ENCODE measurements at places on chromosomes 6 and 20.

DNA sequence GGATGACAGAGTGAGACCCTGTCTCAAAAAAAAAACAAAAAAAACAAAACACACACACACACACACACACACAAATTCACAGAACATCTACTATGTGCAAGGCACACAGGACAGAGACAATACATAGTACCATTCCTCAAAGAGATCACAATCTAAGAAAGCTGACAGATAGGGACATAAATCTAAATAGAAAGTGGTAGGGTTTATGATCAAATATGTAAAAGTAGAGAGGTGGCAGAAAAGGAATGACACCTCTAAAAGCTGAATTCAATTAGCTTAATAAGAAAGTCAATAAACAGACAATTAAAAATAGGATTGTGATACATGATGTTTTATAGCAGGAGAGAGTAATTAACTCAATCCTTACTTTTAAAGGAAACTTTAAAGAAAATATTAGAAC lies 41.5 kb downstream of the USP45 start:
- no peak for DNase-seq

DNA sequence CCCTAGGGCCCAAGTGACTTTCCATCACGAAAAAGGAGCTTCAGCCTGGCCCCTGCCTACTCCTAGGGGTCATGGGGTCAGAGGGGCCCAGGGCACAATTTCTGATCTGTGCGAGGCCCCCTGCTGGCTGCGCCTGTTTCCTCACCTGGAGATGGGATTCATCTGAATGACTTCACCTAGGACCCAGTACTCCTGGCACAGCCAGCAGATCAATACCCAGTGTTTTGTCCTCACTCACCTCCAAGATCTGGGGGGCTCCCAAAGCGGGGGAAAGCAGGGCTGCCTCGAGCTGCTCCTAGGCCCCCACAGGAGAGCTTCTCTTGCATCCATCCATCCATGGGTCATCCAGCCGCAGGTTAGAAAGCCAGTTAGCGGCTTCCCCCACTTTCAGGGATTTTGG lies 33.8 kb downstream of the CD40 start:
- DNase-seq = no peak

DNA sequence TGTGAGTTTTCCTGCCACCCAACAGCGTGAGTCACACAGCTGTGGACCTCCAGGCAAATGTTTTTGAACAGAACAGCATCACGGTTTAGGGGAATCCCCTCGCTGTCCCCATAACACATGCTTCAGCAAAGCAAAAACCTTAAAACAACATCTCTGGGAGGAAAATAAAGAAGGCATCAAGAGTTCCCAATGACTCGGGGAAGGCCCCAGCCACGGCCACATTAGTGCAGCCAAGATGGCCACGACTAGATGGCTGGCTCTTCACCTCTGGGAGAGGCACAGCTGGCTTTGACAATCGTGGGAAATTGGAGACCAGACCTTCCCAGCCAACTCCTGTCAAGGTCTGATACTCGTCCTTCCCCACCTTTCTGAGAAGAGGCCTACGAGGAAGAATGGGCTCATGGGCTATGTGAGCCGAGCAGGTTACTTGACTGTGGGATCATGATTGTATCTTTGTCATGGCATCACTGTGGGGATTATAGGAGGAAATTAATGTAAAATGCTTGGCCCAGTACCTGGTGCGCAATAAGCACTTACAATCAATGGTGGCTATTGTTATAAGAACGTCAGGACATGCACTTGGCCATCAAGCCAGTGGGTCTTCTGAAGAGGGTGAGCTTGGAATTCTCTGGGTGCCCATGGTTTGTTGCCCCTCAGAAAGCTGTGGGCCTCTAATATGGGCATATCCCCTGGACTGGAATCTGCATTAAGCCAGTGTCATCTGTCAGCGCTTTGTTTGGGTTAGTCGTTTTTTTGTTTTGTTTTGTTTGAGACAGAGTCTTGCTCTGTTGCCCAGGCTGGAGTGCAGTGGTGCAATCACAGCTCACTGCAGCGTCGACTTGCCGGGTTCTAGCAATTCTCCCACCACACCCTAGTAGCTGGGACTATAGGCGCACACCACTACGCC lies 43.6 kb downstream of the FGD2 start:
- DNase-seq = peak; percentile 76

- no peak for DNase-seq
Observed at GRCh38 chr6:34239893-34240292, 3.2 kb downstream of the HMGA1 start.

DNA sequence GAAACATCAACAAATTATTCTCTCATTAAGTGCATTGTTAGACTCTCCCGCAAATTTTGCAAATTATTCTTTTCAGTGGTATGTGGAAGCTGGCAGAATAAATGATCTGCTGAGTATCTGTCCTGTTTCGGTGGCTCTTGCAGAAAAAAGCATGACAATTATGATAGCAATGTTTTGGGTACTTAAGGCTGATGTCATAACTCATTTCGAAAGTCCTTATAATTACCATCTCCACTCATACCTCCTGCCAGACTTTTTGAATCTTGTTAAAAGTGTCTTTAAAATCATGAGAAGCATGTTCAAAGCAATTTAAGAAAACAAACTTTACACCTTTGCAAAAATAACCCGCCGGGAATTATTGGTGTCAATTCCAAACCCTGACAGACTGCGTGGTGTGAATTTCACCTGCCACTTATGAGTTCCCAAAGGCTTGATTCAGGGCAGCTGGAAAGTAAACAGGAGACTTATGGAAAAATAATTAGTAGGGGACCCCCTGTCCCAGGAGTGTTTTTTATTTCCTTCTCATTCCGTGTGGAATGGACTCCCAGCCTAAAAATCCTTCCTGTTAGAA lies 87.6 kb upstream of the E2F3 start:
- DNase-seq = no peak

GRCh38 chr6:186340-186965 lies 105.8 kb upstream of the DUSP22 start:
- DNase-seq = no peak

- no peak for DNase-seq
Observed at GRCh38 chr6:96775727-96776400, 61.4 kb downstream of the GPR63 start.

DNA sequence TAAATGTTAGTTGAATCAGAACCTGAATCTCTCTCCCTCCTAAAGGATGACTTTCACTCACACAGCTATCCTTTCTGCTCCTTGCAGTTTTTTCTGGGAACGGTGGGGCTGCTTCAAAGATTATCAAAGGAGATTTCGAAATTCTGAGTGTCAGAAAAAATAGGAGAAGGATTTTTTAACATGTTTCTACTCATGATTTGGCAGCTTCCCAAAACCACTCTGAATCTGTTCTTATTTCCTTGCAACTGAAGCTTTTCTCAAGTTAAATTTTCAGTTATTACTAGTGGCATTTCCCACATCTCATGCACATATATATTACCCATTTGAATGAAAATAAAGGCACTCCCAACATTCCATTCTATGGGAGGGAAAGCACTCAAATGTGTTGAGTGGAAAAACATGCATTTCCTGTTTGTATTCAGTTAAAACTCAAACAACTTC lies 123.6 kb downstream of the LCA5 start:
- DNase-seq = no peak

- DNase-seq = no peak
Observed at GRCh38 chr6:56695702-56696101, 53.0 kb upstream of the DST start.

GRCh38 chr6:18392346-18392877 lies 5.3 kb downstream of the RNF144B start:
- no peak for DNase-seq

DNA sequence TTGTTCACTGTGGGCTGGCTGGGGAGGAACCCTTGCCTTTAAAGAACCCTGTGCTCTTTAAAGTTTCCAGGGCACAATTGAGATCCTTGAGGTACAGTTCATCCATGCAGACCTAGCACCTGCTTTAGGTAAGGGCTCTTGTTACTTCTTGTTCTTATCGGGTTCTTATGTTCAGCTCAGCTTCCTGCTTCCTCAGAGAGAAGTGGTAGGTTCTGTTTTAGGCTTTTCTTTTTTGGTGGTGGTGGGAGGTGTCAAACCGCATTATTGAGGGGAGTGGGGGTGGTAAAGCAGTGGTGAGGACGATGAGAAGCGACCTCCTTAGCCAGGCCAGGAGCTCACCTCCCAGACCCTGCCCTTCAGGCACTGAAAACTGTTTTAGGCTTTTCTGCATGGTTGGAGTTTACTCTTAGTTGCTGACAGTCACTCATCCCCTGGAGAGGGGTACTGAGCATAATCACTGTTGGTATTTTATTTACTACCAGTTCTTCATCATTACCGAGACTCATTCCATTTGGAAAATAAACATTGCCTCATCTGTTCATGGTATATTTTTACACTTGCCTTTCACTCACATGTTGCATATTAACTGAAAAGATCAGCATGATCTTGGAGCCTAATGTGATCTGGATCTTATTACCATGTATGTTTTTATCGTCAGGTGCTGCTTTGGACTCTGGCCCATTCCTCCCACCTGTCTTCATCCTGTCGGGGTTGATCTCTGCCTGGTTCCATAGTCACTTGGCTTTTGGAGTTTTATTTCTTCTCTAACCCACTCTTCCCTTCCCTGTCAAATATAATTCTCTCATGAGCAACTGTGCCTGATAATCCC lies 35.4 kb downstream of the SLC16A10 start:
- no peak for DNase-seq

GRCh38 chr20:44494266-44494665 lies 18.6 kb downstream of the TTPAL start:
- DNase-seq = peak; percentile 53

DNA sequence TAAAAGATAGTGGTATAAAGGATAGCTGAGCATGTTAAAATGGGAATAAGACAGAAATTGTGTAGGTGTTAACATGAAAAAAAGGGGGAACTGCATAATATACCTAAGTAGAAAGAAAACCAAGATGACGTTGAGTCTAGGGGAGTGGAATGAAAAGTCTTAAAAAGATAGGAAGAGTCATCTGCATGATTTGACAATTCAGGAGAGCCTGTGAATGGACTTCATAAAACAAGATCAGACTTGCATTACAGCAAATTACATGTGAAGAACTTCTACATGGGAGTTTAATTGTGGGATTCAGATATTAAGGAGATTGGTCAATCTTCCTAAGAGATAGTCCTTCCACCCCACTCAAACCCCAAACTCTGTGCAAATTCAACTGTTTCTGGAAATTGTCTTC lies 85.5 kb downstream of the WASF1 start:
- DNase-seq = no peak

GRCh38 chr6:21998582-21998981 lies 298.3 kb downstream of the PRL start:
- DNase-seq = no peak

DNA sequence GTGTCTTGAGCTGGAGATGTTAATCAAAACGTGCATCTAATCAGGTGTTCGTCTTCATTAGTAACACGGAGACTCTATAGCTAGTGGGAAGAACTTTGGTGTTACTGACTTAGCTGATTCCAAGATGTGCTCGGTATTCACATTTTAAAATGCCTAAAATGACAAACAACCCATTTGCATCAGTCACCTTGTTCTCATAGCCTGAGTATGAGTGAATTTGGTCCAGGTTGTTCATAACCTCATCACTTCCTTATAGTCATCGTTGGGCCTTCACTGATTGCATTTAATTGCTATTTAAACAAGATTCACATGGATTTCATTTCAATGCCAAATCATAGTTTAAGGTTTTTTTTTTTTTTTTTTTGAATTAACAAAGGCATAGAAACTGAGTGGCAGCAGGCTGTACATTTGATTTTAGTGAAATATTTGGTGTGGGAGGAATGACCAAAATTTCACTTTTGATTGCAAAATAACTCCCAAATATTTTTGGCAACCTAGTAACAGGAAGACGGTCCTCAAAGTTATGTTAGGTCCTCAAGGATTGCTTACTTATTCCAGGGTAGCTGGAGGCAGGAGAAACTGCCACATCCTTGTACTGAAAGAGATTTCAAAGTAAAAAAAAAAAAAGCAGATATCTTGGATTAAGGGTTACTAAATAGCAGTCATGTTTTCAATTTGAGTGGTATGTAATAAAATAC lies 104.7 kb downstream of the JARID2 start:
- DNase-seq = no peak

- no peak for DNase-seq
Observed at GRCh38 chr6:90502381-90502780, 84.5 kb downstream of the MAP3K7 start.

- no peak for DNase-seq
Observed at GRCh38 chr6:34004706-34005105, 141.2 kb downstream of the GRM4 start.

DNA sequence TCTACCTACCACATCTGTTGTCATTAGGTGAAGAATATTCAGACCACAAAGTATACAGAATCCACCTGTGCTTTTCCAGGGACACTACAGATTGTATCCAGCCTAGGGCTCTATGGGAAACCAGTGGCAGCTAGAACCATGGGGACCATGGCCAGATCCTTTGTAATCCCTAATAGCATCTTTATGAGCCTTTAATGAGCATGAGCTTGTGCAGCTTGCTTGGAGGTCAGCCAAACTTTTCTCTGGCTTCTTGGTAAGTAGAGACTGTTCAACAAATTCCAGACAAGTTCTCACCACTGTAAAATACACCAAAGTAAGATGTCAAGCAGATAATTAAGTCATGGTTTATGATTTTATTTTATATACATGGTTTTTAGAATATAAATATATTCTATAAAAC lies 301.6 kb upstream of the ADGRB3 start:
- DNase-seq = no peak

DNA sequence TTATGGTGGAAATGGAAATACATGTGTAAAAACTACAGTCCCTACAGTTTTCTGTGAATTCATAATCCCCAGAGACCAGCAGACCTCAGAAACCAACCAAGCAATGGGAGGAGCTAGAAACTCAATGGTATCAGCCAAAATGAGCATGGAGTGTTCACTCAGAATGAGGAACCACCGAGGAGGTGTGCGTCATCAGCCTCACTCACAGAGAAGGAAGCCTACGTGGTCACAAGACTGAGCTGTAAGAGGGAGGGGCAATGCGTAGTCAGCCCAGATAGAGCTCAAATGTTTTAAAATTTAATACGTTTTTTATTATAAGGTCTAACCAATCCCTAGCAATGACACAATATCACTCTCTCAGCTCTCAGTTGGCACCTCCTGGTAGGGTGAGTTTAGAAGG lies 17.4 kb downstream of the MYLK4 start:
- no peak for DNase-seq

GRCh38 chr6:90053614-90054013 lies 159.3 kb downstream of the GJA10 start:
- DNase-seq = no peak

Data from MG63 (cell line).